Renal cortical epithelial cell (primary cell): ENCODE measurements at places on chromosomes 12 and 14. TPM values are rescaled to one million over a fixed set of nuclear protein-coding genes. Genes with fewer than 3 reads are reported as not detected.

The MYF5 gene
- 0.35 TPM in 1 of 2 replicates, not detected in the other for total RNA-seq

The FBXL14 gene
- total RNA-seq = 6.4 and 17.3 TPM in 2 replicates

The CMKLR1 gene
- total RNA-seq = not detected in 2 replicates

The LRRC10 gene
- total RNA-seq = not detected in 2 replicates

The CCDC196 gene
- not detected in 2 replicates for total RNA-seq

The EMP1 gene
- total RNA-seq = 60.2 and 110 TPM in 2 replicates

The MORN3 gene
- total RNA-seq = under 0.01 and 3.1 TPM in 2 replicates

The EIF2S3B gene
- total RNA-seq = 1.2 and 2.6 TPM in 2 replicates

The FRS2 gene
- 47.9 and 73.7 TPM in 2 replicates for total RNA-seq

The NFE2 gene
- 0.45 TPM in 1 of 2 replicates, not detected in the other for total RNA-seq

The PTPN21 gene
- 6.8 and 22.1 TPM in 2 replicates for total RNA-seq

The SDR9C7 gene
- total RNA-seq = not detected in 2 replicates

The TCL1B gene
- not detected in 2 replicates for total RNA-seq

The POTEG gene
- not detected in 2 replicates for total RNA-seq

The SOX5 gene
- total RNA-seq = 1.0 TPM in 1 of 2 replicates, not detected in the other

The MYBPC1 gene
- total RNA-seq = not detected in 2 replicates

The SLC38A4 gene
- under 0.01 TPM in 1 of 2 replicates, not detected in the other for total RNA-seq

The SLCO1A2 gene
- 0.35 and 0.52 TPM in 2 replicates for total RNA-seq

The TAS2R46 gene
- total RNA-seq = 5.3 TPM in 1 of 2 replicates, not detected in the other

The GLI1 gene
- total RNA-seq = 0.50 TPM in 1 of 2 replicates, not detected in the other

The POTEM gene
- total RNA-seq = not detected in 2 replicates

The OAS1 gene
- total RNA-seq = 3.7 and 24.8 TPM in 2 replicates

The RNASE2 gene
- total RNA-seq = not detected in 2 replicates
